Right kidney (tissue), 9 donors: ENCODE measurements at places on chromosomes 5 and 9.

GRCh38 chr9:108780942-108781734 is 74.6 kb downstream of the ACTL7B start:
- no peak for DNase-seq

DNA sequence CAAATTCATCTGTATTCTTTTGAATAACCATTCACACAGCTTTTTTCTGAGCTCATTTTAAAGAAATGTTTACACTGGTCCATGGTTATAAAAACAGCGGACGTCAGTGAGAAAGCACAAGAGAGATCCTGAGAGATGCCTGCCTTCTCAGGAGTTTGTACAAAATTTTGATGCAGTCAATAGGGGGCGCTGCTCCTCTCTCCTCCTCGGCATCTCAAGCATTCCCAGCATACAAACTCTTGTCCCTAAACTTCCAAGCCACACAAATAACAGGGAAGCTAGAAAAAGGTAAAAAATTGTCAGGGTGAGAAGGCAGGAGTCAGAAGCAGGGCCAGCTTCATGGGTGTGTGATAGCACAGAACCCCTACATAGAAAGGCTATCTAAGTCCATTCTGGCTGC is 11.2 kb upstream of the CCDC152 start:
- DNase-seq: no peak

- no peak for DNase-seq
These were observed 85.8 kb downstream of the FBXO38 start for GRCh38 chr5:148469501-148469935.

DNA sequence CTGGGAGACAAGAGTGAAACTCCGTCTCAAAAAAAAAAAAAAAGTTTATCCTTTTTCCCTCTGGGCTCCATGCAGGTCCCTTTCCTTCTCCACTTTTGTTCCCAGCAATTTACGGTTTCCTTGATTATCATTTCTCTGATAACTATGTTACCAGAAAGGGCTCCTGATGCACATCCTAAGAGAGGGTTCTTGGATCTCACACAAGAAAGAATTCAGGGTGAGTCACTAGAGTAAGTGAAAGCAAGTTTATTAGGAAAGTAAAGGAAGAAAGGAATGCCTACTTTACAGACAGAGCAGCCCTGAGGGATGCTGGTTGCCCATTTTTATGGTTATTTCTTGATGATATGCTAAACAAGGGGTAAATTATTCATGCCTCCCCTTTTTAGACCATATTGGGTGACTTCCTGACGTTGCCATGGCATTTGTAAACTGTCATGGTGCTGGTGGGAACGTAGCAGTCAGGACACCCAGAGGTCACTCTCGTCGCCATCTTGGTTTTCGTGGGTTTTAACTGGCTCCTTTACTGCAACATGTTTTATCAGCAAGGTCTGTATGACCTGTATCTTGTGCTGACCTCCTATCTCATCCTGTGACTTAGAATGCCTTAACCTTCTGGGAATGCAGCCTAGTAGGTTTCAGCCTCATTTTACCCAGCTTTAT is 13.5 kb upstream of the MELK start:
- DNase-seq: no peak

GRCh38 chr5:96459313-96460121 is 26.5 kb upstream of the PCSK1 start:
- DNase-seq: no peak

DNA sequence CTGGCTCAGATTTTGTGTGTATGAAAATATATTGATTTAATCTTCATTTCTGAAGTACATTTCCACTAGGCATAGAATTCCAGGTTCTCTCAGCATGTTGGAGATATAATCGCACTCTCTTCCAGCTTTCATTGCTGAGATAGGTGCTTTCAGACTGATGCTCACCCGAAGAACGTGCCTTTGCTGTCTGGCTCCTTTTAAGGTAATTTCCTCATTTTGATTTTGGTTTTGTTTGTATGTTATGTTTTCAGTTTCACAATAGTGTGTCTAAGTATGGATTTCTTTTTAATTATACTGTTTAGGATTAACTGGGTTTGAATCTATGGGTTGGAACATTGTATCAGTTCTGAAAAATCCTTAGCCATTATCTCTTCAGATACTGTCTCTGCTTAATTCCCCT is 132.0 kb upstream of the NFIB start:
- no peak for DNase-seq

GRCh38 chr9:8053501-8053900 is 253.9 kb upstream of the DMAC1 start:
- DNase-seq: no peak

- peak; percentile 39 for DNase-seq
These were observed 911 bp upstream of the PIK3R1 start for GRCh38 chr5:68214482-68215207.

- peak; percentile 35 for DNase-seq
These were observed 638 bp downstream of the DIRAS2 start for GRCh38 chr9:90641884-90642487.

DNA sequence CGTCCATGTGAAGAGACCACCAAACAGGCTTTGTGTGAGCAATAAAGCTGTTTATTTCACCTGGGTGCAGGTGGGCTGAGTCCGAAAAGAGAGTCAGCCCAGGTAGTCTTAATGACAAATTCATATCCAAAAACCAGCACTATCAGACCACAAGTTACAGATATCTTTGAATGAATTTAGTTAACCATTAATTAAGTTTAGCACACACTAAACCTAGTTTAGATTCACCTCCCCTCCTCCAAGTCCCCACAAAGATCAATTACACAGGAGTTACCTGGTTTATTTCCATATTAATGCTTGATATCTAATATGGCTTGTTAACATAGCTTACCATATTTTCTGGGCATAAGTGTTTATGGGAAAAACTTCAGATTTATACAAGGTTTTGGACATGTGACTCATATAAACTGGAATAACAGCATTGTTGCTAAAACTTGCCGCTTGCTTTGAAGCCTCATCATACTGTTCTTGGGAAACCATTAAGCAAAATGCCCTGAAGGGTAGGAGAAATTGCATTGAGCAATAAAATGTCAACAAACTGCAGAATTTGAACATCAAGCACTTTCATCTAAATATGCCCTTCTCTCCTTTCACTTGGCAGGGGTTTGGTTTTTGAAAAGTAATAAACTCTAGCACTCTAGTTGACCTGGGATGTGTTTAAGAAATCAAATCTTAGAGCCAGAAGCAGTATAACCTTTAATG is 166.9 kb downstream of the SNCAIP start:
- peak; percentile 13 for DNase-seq

DNA sequence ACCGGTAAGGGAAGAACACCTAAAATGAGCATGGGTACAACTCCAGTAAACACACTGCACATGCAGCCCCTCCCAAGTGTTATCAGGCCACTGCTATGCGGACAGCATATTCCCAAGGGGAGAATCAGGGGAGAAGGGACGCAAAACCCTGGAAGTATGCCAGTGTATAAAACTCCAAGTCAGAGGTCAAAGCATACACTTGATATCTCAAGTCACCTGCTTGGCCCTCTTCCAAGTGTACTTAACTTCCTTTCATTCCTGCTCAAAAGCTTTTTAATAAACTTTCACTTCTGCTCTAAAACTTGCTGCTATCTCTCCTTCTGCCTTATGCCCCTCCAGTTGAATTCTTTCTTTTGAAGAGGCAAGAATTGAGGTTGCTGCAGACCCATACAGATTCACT is 408.1 kb downstream of the HTR1A start:
- DNase-seq: no peak

DNA sequence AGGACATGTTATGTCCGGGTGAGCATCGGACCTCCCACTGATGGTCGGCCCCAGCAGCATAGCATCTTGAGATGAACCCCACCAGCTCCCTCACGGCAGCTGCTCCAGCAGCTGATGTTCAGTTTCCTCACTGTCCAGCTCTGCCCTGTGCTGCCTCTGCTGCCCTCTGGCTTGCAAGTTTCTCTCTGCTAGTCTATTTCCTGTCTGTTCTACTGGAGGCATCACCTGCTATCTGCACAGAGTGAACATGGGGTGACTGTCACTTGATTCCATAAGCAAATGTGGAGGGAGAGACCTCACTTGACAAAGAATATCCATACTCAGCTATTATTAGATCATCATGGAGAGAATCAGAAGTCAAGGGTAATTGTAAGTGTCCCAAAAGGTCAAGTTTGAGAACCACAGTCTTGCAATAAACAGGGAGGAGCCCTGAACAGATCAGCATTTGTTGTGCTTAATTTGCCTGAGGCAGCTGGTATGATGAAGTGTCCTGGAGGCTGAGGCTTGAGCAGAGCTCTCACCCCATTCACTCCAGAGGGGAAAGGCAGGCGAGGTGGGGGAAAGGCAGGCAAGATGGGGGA is 702.8 kb downstream of the SEMA5A start:
- no peak for DNase-seq

DNA sequence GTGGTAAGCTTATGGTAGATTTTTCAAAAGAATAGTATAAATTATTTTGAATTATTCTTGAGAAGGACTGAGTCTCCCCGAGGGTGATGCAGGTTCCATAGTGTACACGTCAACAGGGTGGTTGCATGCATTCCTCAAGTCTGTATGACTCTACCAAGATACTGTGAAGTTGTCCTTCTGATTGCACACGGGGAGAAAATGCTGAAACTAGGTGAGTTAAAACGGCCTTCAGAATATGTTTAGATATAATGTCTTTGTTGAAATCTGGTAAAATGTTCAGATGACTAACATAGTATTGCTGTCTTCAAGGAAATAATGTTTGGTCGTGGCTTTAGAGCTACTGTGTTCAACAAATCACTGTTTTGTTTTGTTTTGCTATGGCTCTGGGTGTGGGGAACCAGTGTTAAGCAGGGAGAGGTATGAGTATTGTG is 22.4 kb upstream of the TNFAIP8 start:
- no peak for DNase-seq

DNA sequence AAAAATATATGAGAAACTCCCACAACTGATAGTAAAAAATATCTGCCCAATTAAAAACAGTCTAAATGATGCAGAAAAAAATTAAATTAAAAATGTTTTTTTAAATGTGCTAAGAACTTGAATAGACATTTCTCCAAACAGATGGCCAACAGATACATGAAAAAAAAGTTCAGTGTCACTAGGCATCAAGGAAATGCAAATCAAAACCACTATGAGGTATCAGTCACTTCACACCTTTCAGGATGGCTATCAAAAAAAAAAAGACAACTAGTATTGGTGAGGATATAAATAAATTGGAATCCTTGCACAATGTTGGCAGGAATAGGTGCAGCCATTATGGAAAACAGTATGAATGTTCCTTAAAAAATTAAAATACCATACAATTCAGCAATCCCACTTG is 16.6 kb downstream of the ZNF131 start:
- DNase-seq: no peak

- DNase-seq: no peak
These were observed 139.8 kb downstream of the TMEM161B start for GRCh38 chr5:88128813-88129212.
